CD4-positive, alpha-beta memory T cell (primary cell): ENCODE measurements at places on chromosomes 7 and 10. TPM values are rescaled to one million over a fixed set of nuclear protein-coding genes. Genes with fewer than 3 reads are reported as not detected.

Gene MKI67
- polyA plus RNA-seq = not detected

Gene BICC1
- not detected for polyA plus RNA-seq

Gene LBX1
- polyA plus RNA-seq = not detected

Gene ACBD5
- polyA plus RNA-seq = 11.4 TPM

Gene CRHR2
- polyA plus RNA-seq = not detected

Gene UFSP1
- 2.6 TPM for polyA plus RNA-seq

DNA sequence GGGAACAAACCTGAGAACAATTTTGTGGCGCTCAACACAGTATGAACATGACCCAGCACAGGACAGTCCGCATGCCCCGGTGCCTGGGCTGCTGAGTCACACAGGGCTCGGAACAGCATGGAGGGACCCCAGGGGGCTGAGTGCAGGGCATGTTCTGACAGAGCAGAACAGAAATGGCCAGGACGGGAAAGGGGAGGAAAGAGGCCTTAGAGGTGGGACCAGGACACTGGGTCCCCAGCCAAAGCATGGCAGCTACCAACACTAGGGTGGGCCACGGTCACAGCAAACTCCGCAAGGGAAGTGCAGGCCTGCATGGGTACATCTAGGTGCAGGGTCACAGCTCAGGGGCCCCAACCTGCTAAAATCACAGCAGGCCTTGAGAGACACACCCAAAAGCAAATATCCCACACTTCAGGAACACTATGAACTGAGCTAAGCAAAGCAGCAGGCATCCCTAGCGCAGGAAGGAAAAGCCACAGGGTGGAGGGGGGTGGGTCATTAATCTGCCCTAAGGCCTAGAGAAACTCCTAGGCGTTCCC, 5.6 kb downstream of the IMPDH1 start:
- peaks cover 10% of the 10 kb centered on the region for H3K36me3 ChIP-seq
- no peak overlapping the region for H3K4me3 ChIP-seq
- H3K27me3 ChIP-seq = no peaks in the 10 kb centered on the region
- no peak overlapping the region for H3K27ac ChIP-seq

- no peaks in the 10 kb centered on the region for H3K4me1 ChIP-seq
- no peaks in the 10 kb centered on the region for H3K36me3 ChIP-seq
- no peak for DNase-seq
- no peak overlapping the region for H3K4me3 ChIP-seq
- H3K27me3 ChIP-seq = no peaks in the 10 kb centered on the region
Measured at GRCh38 chr7:29040579-29040925, 82.4 kb upstream of the TRIL start.

GRCh38 chr7:77859343-77859742, 60.8 kb downstream of the PHTF2 start:
- no peak for DNase-seq
- H3K36me3 ChIP-seq = no peaks in the 10 kb centered on the region
- no peak overlapping the region for H3K4me3 ChIP-seq
- peaks cover 33% of the 10 kb centered on the region for H3K4me1 ChIP-seq
- H3K27me3 ChIP-seq = no peaks in the 10 kb centered on the region

DNA sequence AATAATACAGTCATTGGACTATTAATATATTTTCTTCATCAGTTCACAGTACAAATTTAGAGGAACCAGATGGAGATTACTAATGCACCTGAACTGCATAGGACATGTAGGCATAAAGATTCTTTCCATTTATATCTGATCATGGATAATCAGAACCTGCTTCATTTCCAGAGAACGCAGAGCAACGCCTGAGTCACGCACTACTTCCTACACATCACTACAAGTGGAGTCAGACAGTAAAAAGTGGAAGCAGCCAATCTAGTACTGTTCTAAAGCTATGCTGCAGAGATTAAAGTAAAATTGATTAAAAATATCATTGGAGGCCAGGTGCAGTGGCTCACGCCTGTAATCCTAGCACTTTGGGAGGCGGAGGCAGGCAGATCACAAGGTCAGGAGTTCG, 43.3 kb downstream of the BRI3 start:
- no peaks in the 10 kb centered on the region for H3K27me3 ChIP-seq
- H3K4me1 ChIP-seq = no peaks in the 10 kb centered on the region
- H3K36me3 ChIP-seq = no peaks in the 10 kb centered on the region
- H3K4me3 ChIP-seq = no peak overlapping the region
- no peak overlapping the region for H3K27ac ChIP-seq

DNA sequence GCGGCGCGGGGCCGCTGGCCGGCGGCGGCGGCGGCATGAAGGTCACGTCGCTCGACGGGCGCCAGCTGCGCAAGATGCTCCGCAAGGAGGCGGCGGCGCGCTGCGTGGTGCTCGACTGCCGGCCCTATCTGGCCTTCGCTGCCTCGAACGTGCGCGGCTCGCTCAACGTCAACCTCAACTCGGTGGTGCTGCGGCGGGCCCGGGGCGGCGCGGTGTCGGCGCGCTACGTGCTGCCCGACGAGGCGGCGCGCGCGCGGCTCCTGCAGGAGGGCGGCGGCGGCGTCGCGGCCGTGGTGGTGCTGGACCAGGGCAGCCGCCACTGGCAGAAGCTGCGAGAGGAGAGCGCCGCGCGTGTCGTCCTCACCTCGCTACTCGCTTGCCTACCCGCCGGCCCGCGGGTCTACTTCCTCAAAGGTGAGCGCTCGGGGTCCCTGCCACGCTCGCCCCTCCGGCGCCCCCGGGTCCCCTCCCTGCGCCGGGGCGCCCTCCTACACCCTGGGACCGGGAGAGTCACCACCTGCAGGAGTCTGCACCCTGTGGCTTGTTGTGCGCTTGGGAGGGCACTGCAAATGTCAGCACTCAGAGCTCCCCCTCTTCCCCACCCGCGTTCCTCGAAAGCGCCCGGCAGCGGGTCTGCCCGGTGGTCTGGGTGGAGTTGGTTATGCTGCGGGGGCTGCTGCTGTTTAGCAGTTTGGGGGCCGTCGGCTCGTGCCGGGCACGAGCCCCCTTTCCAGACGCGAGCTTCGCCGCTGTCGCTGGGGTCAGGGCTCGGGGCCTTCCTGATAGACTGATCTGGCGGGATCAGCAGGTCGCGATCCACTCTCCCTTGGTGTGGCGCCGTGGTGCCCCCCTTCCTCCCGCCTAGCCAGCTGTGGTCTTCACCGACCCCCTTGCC, 627 bp downstream of the DUSP5 start:
- peaks cover 60% of the 10 kb centered on the region for H3K4me1 ChIP-seq
- peak; percentile 74 for DNase-seq
- H3K27ac ChIP-seq = peak overlapping the region; percentile 79

- no peak for DNase-seq
- H3K27me3 ChIP-seq = no peaks in the 10 kb centered on the region
- H3K36me3 ChIP-seq = no peaks in the 10 kb centered on the region
- no peak overlapping the region for H3K27ac ChIP-seq
- no peak overlapping the region for H3K4me3 ChIP-seq
Measured at GRCh38 chr10:88108115-88108610, 244.7 kb downstream of the PTEN start.

GRCh38 chr7:8146106-8146787, 115.7 kb downstream of the ICA1 start:
- H3K4me1 ChIP-seq = peaks cover 81% of the 10 kb centered on the region
- DNase-seq = no peak
- H3K27ac ChIP-seq = no peak overlapping the region

DNA sequence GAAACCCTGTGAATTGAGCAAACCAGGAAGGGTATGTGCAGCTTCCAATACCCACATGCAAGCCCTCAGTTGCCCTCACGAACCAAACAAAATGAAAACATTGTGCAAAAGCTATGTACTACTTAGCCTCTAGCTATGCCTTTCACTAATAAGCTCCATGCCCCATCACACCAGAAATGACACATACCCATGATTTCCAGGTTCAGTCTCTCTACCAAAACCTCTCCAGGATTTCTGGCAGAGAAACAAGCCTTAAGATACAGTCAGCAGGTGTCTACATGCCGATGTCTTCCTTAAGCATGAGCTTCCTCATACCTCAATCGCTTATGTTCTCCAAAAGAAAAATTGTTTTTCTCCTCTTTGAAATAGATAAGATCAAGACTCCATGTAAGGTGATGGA, 527.8 kb upstream of the AUTS2 start:
- H3K27ac ChIP-seq = no peak overlapping the region
- H3K36me3 ChIP-seq = no peaks in the 10 kb centered on the region
- no peaks in the 10 kb centered on the region for H3K4me1 ChIP-seq
- H3K4me3 ChIP-seq = no peak overlapping the region
- no peak for DNase-seq

GRCh38 chr10:13349463-13350274, 1.6 kb upstream of the SEPHS1 start:
- peaks cover 50% of the 10 kb centered on the region for H3K4me1 ChIP-seq
- H3K36me3 ChIP-seq = no peaks in the 10 kb centered on the region
- no peak for DNase-seq

GRCh38 chr10:69714572-69714971, 84.5 kb downstream of the FAM241B start:
- no peak for DNase-seq
- no peaks in the 10 kb centered on the region for H3K4me1 ChIP-seq
- no peaks in the 10 kb centered on the region for H3K27me3 ChIP-seq
- no peak overlapping the region for H3K4me3 ChIP-seq

- no peak for DNase-seq
- no peak overlapping the region for H3K27ac ChIP-seq
- no peaks in the 10 kb centered on the region for H3K27me3 ChIP-seq
- H3K4me1 ChIP-seq = peaks cover 10% of the 10 kb centered on the region
- H3K4me3 ChIP-seq = no peak overlapping the region
Measured at GRCh38 chr7:32871624-32872371, 19.8 kb downstream of the KBTBD2 start.
